ENCODE measurements at places on chromosomes 7 and 10.

- DNase-seq: no peak
Observed at GRCh38 chr7:66016131-66016461, 34.1 kb upstream of the GUSB start.

GRCh38 chr10:77603534-77603927 is 34.1 kb downstream of the KCNMA1 start:
- no peak for DNase-seq

- DNase-seq: no peak
Observed at GRCh38 chr10:37489658-37490003, 364.2 kb downstream of the ANKRD30A start.

DNA sequence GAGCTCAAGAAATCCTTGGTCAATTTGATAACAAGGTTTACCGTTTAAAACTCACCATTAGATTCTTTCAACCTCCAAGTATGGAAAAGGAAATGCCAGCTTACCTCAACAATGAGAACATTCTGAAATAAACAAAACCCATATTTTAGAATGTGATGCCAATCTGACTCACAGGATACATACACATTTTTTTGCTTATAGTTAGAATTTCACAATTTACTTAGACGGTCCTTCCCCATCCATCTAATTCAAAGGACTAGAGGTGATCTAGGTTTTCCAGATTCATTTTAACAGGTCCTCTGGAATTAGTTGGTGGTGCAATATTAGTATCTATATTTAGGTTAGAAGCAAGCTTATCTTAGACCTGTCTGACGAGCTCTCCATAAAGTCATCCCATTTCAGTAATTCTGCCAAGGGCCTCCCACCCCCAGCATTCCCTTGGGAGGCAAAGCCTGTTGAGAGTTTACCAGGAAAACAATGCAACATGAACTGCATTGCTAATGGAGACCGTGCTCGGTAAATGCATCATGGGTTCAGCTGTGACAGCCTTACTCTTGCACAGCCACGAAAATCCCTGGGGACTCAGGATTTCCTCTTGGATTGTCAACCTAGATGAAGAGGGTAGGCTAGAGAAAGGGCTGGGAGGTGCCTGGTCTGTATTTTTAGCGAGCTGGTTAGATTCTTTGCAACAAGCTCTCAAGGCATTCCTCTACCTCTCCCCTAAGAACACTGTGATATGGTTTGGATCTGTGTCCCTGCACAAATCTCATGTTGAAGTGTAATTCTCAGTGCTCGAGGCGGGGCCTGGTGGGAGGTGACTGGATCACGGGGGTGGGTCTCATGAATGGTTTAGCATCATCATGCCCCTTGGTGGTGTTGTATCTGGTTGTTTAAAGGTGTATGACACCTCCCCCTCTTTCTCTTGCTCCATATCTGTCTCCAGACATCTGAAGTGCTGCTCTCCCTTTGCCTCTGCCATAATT is 93.8 kb downstream of the PRTFDC1 start:
- no peak for DNase-seq

DNA sequence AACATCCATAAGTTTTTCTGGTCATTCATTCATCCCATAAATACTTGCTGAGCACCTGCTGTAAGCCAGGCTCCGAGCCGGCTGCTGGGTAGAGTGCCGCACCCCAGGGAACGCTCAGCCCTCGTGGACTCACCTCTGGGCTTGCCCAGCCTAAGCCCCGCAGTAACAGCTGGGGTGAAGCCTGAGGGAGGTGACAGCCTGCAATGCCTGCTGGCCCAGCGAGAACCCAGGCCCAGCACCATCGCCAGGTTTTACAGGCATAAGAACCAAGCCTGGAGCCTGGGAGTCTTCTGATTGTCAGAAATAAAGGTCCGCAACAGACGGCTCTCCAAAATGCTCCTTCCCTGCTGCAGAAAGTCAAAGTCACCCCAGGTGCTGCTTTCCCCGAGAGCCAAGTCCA is 205.4 kb downstream of the ZMYND11 start:
- DNase-seq: no peak

GRCh38 chr10:36473122-36473521 is 652.3 kb upstream of the ANKRD30A start:
- no peak for DNase-seq

DNA sequence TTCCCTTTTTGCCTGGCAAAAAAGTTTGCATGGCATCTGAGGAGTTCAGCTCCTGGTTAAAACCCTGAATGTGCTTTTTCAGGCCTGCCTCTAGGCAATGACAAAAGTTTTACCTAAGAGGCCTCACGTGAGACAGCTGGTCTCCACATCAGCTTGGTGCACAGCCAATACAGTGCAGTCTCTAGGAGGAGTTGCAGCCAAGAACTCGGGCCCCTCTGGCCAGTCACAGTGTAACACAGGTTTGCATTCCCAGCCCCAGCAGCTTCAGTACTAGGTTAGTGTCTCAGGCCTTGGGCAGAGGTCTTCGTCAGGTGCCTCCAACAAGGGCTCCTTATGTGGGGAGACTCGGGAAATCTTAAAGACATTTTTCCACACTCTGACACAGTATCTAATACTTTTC is 771.7 kb downstream of the SORCS1 start:
- DNase-seq: no peak

DNA sequence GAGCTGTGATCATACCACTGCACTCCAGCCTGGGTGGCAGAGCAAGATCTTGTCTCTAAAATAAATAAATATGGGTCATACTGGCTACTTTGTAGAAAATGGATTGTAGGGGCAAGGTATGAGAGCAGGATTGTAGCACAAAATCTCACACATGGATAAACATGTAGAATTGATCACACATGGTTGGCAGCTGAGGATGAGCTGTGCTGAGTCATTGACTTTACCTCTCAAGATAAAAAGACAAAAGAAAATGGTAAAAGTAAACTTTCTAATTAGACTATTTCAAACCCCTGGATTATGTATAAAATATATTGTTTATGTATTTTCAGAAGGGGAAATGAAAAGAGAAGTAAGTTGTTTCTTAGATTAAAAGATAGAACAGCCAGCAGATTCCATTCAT is 69.3 kb downstream of the APBB1IP start:
- DNase-seq: no peak

GRCh38 chr10:72449941-72450441 is 95.3 kb upstream of the DNAJB12 start:
- DNase-seq: no peak

DNA sequence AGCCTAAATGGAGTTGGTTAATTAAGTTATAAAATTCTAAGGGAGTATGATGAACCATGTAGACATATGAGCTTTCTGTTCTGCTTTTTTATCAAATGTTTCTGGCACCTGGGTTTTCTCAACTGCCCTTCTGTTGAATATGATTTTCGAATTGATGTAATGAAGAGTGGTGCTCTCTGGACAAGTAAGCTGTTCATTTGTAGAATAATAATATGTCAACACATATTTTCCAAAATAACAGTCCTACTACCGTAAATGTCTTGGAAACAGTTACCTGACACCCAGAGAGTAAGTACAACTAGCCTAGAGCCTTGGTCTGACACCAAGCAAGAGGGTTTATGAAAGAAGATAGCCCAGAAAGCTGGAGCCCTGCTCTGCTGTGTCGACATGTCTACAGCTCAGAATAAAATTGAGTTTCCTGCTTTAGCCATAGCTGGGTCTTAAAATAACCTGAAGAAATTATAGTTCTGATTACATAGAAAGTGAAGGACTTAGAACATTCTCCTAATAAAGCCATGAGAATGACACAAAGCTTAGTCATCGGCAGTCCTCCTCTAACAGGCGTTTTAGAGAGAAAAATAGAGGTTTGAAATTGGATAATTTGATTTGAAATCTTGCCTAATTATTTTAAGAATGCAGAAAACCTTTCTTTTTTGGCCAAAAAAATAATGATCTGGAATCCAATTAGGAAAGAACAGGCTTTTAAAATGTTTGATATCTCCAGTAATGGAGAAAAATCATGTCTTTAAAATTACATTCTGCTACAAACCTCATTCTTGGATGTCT is 25.1 kb downstream of the HDAC9 start:
- DNase-seq: no peak

DNA sequence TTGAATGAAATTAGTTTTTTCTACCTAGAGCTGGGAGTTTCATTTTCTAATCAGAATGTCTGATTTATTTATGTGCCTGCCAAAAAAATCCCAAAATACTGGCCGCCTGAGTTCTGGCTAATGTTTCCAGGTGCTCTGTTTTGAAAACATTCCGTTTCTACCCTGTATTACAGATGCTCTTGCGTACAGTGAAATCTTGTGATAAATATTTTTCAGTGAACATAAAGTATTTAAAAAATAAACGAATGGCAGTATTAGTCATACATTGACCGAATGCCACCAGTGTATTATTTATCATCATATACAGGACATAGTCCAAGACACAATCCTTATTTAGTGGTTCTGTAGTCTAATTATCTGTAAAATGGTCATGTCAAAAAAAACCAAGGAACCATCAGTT is 102.8 kb downstream of the KAT6B start:
- DNase-seq: no peak

- no peak for DNase-seq
Observed at GRCh38 chr10:47367646-47368045, 16.4 kb downstream of the ZNF488 start.

DNA sequence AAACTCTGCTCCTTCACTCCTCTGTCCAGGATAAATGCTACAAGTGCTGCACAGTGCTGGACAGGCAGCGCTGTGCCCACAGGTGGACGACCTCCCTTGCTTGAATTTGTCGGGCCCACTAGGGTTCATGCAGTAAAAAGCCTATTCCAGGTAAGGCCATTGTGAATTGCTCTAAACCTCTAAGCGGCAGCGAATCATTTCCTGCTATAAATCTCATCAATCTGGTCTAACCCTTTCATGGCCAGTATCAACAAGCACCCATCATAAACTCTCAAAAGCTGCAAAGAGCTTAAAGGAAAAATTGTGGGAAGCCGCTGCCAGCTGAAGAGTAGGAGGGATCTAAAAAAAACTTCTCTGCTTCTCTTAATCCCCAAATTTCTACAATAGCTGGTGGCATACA is 134.2 kb downstream of the SLC25A13 start:
- DNase-seq: no peak

DNA sequence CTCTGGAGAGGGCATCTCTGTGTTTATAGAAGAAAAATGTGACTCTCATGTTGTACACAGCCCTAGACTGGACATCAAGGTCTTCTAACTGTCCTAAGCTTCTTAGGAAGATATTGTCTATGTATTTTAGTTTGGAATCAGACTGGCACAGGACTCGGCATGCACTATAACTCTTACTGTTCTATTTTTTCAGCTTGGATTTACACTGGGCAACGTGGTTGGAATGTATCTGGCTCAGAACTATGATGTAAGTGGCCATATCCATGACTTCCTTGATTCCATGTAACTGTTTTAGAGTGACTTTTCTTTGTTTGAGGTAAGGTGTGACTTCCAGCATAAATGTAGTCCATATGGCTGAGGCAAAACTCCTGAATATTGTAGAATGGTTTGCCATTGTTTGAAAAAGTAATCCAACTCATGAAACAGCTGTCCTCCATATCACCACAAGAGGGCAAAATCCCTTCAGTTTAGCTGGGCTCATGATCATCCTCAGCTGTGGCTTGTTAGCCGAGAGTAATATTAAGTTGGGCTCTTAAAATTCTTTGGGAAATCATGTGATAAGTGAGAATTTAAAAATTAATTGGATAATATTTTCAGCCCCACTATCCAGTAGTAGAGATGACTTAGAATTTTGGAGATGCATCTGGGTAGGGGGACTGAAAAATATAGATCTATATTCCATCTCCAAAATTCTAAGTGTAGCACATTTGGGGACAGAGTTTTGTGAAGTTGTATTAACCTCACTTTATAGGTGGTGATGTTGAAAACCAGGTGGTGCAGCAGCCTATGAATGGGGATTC is 10.4 kb downstream of the STMP1 start:
- no peak for DNase-seq

GRCh38 chr10:61933859-61934555 is 32.5 kb downstream of the ARID5B start:
- DNase-seq: no peak

DNA sequence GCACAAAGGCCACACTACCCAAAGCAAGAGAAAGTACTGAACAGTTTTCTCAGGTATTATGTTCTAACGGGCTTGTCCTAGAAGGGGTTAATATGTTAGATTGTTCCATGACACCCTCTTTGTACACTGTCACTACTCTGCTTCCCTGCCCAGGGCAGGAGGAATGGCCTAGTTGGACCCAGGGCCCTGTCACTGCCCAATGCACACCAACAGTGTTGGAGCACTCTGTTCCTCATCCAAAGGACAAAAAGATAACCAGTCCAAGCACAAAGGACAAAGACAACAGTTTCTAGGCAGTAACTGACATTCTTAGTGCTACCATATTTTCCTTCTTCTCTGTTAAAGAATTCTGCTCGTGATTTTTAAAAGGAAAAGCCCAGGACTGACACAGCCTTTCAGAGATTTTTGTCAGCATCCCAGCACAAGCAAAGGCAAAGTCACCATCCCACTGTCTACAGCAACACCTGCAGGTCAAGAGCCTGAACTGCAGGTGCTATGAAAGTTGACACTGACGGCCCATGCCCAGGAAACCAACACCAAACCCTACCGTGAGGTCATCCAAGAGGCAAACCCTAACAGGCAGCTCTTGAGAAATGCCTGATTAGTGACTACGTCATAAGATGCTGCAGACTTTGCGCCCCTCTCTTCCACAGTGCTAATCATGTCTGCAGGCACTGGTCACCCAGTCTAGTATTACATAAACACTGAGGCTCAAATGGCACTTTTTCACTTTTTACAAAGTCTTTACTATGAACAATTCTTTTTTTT is 13.2 kb downstream of the NUDCD3 start:
- DNase-seq: peak; percentile 32

GRCh38 chr10:75187961-75188426 is 22.6 kb upstream of the VDAC2 start:
- peak; percentile 13 for DNase-seq

GRCh38 chr7:155852426-155853301 is 40.4 kb upstream of the SHH start:
- DNase-seq: no peak

DNA sequence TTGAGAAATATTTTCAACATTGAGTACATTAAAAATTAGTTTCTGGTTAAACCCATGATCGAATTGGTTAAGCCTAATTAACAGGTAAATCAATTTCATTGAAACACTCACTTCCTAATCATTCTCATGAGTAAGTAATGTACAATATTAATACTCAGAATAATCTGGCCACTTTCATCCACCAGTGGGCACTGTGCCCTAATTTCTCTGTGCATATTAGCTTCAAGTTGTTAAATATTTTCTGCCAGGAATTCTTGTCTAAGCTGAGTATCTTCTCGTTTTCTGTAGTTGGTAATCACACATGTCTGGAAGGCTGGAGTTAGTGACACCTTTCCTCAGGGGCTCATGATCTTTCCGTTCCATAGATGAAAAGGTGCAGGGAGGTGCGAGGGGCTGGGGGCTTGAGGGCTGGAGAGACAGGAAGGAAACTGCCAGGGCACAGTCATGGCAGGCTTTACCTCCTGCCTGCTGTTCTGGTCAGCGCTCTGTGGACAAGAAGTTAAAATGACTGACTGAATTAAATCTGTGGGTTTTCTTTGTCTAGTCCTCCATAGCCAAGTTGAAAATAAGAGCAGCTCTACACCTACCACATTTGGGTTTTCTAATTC is 71.9 kb downstream of the WIPF3 start:
- no peak for DNase-seq

- DNase-seq: no peak
Observed at GRCh38 chr10:118557946-118558345, 37.5 kb downstream of the PRLHR start.
